ENCODE measurements at places on chromosomes 5 and 9. TPM values are rescaled to one million over a fixed set of nuclear protein-coding genes. Genes with fewer than 3 reads are reported as not detected.

GRCh38 chr5:77635067-77635916 is 3.2 kb downstream of the OTP start:
- DNase-seq, result no peak

GRCh38 chr9:33128570-33128969 is 38.6 kb downstream of the B4GALT1 start:
- DNase-seq, result no peak

DNA sequence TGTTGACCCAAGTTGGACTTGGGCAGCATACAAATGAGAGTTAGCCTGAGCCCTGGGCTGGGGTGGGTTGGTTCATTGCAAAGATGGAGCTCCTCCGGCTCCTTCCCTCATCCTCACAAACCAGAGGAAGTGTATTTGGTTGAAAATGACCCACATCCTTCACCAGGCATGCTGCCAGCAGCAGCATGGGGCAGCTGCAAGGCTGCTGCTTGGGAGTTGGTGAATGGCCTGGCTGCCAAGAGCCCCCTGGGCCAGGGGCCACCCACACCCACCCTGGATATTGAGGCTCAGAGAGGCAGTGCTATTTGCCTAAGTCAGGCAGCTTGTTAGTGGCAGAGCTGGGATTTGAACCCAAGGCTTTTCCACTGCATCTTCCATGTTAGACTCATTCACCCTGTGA is 29.5 kb downstream of the PPARGC1B start:
- DNase-seq, result no peak

DNA sequence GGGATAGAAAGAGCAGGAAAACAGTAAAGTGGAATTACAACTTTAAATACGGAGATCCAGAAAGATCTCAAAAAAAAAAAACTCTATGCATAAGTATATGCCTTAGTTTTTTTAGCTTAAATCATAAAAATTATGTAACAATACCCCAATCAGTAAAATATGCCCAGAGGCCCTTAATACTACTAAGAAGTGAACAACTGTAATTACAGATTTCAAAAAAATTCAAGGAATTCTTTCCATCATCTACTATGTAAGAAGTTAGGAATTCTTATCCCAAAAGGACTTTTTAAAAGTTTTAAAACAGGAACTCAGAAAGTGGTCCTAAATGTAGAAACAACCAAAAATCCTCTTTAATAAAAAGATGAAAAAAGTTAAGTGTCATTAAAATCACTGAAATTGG is 111.3 kb downstream of the SSBP2 start:
- no peak for DNase-seq

DNA sequence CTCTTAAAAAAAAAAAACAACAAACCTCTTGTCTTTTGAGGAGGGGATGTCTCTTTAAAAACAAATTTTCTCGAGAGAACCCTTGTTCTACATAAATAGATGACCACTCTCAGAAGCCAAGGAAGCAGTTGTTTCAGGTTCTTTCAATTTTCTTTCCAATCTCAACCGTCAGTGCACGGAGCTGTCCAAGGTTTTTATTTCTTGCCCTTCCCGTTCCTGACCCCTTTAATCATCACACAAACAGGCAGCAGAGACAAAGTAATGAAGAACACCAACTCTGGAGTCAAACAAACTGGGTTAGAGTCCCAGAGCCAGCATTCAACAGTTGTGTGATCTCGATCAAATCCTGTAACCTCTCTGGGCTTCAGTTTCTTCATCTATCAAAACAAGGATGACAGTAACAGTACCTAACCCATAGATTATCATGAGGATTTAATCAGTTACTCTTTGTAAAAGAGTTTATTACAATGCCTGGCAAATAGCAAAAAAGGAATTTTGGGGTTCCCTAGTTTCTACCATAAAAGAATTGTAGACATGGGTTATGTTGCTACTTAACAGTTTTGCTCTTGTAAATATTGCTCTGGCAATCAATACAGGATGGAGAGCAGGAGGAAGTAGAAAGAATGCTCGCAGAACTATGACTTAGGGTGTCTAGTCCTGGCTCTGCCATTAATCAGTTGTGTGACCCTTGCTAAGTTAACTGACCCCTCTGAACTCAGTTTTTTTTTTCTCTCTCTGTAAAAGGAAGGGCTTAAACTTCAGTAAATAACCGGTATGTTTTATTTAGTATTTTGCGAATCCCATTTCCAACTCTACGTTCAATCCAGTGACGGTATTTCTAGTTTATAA is 1.0 kb upstream of the NIM1K start:
- DNase-seq, result no peak

DNA sequence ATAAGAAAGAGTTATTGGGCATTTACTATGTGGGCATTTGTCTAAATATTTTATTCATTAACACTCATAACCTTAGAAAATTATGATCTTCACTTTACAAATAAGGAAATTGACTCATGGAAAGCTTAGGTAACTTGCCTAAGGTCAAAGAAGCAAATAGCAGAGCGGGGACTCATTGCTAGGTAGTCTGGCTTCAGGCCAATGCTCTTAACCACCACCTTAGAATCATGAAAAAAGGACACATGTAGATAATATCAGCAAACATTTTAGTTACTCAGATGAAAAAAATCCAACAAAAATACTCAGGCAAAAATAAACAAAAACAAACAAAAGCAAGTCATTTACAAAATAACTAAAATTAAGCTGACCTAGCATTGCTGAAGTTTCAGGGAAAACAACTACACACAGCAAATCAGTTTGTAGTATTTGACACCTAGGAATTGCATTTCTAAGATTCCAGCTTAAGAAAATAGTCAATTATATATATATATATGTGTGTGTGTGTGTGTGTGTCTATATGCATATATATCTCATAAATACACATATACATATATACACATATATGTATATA is 166.0 kb downstream of the HMHB1 start:
- peak; percentile 64 for DNase-seq

DNA sequence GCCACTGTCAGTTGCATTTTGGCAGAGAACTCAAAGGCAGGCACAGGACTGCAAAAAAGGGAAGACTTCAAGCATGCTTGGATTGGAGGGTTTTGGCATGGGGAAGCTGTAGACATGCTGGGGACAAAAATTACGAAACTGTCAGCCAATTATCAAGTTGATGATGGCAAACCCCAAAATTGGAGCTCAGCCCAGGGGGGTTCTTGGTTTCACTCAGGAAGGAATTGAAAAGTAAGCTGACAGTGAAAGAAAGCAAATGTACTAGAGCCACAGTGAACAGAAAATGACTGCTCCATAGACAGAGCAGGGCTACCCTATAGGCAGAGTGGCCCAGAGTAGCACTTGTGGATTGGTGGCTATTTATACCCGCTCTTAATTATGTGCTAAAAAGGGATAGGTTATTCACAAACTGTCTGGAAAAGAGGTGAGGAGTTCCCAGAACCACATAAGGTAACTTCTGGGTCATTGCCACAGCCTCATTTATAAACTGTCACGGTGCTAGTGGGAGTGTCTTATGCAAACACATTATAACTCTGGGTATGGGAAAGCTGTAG is 14.6 kb upstream of the CFAP95 start:
- DNase-seq, result no peak

GRCh38 chr9:87516926-87517290 is 19.2 kb downstream of the DAPK1 start:
- no peak for DNase-seq

DNA sequence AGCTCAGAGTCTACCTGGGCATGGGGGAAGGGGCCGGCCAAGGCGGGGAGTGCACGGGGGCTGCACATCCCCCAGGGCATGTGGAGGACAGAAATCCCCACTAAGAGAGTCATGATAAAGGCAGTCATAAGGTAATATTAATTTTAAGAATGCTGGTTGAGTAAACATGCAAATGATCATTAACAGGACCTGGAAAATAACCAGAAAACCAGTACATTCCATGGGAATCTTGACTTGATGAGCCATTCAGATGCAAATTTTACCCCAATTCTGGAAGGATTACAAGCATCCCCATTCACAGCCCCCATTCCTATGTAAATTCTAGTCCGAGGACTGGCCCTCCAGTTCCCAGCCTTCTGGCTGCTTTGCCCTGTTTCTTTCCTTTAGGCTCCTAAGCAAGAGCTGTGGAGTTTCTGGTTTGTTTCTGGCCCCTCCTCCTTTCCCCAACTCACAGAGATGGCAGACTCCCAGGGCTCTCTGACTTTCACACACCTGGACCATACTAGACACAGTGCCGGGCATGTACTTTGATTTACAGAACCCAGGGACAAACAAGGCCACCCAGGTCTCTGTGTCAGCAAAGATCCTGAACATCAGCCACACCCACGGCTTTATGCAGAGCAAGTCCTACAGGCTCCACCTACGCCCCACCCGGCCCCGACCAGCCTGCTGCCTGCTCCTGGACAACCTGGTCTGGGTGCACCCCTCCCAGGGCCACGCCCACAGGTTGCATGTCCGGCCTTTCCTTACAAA is 62.7 kb downstream of the SEMA4D start:
- DNase-seq, result peak; percentile 87

DNA sequence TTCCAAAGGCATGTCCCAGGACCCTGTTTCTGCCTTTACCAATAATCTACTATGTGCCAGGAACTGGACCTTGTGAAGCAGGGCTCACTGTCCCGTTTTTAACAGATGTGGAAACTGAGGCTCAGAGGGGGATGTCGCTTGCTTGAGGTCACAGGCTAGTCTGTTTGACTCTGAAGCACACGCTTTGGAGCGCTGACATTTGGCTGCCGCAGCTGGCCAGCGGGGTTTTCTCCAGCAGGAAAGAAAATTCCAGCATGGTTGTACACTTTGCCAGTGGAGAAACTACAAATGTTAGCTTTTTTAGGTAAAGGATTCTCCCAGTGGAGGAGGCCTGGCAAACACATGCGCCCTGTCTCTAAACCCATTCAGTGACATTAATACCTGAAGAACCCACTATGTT is 50.5 kb downstream of the SH3PXD2B start:
- DNase-seq, result no peak

GRCh38 chr5:148248894-148249293 is 10.6 kb downstream of the MARCOL start:
- DNase-seq, result no peak

SLC25A2 gene
- total RNA-seq, result not detected

PCDHGB3 gene
- total RNA-seq, result 0.41 TPM

BNC2 gene
- not detected for total RNA-seq

MGAT1 gene
- total RNA-seq, result 102 TPM

TLX3 gene
- not detected for total RNA-seq

Data from HT-29 (cell line).